ENCODE measurements at places on chromosomes 16 and 17. TPM values are rescaled to one million over a fixed set of nuclear protein-coding genes. Genes with fewer than 3 reads are reported as not detected.

The EVPLL gene
- not detected for total RNA-seq

DNA sequence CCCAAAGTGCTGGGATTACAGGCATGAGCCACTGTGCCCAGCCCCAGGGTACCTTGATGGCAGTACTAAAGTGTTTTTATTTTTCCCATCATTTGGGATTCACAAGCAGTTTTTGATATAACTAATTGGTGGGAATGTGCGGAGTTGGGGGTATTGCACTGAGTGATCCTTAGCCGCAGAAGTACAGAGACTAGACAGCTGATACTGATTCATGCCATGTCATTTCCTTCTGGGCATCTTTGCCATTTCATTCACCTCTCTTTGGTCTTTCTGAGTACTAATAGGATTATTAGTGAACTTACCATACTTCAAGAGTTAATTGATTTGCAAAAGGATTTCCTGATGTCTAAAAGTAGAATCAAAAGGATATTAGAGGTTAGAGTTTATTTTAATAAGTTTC lies 9.7 kb downstream of the NMT1 start:
- no peak for DNase-seq

The NPIPA1 gene
- 177 TPM for total RNA-seq

- DNase-seq = peak; percentile 95
Measured at GRCh38 chr17:76473541-76473985, 6.2 kb downstream of the AANAT start.
